ENCODE measurements at places on chromosomes 5 and 9. TPM values are rescaled to one million over a fixed set of nuclear protein-coding genes. Genes with fewer than 3 reads are reported as not detected.

Gene GLE1
- 11.0 TPM for total RNA-seq

Gene PRDM9
- not detected for total RNA-seq

Gene MARCOL
- total RNA-seq = not detected

GRCh38 chr5:153267506-153267905 is 223.0 kb upstream of the GRIA1 start:
- no peak for DNase-seq

GRCh38 chr5:35096216-35096615 is 48.5 kb upstream of the AGXT2 start:
- no peak for DNase-seq

DNA sequence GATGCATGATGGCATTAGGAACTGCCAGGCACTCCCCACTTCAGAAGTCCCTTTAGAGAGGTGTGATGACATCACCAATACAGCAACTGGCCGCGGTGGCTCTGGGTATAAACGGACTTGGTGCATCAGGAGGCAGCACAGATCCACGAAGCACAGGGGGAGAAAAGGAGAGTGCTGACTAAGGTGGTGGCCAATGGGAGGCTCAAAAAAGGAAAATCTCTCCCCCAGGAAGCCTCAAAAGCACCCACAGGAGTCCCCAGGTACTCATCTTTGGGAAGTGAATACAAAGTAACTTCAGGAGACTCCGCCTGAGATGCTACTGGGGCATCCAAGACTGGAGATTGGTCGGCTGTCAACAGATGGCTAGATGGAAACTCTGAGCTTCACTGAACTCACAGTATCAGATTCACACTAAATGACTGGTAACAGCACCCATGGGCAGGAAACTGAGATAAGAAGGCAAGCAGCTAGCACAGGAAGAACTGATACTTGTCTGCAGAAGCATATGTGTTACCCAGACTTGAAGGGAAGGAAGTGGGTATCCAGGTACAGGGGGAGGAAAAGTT is 7.6 kb downstream of the TTC39B start:
- DNase-seq = no peak

DNA sequence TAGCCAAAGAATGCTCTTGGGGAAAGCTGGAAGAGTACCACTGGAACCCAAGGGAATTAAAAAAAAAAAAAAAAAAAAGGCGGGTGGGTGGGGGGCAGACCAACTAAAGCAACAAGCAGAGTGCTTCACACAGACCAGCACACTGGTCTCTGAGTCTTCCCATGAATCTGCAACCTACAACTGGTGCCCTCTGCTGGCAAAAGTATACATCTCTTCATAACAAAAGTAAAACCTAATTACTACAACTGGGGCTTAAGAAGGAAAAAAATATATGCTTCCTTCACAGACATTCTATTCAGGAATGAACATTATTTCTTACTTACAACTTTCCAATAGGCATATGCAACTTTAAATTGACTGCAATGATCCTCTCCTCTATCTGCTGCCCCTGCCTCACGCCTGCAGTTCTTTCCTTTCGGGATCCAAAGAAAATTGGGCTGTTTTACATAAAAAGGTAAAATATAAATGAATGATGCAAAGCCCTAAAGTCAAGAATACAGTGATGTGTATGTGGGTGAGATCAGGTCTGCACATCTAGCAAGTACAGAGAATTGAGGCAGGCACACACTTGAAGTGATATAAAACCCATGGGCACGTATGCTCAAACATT is 7.2 kb upstream of the KLHL3 start:
- peak; percentile 29 for DNase-seq

- DNase-seq = no peak
Observed at GRCh38 chr9:78348848-78349247, 51.9 kb downstream of the PSAT1 start.

DNA sequence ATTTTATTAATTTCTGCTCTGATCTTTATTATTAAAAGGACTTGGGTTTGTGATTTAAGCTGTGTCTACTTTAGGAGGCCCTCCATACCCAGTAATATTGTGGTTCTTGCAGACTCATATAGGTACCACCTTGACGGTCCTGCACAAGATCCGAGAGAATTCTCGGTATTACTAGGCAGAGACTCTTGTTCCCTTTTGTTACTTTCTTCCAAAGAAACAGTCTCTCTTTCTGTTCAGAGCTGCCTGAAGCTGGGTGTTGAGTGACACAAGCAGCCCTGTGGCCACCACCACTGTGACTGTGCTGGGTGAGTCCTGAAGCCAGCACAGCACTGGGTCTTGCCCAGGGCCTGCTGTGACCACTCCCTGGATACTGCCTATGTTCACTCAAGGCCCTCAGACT is 666.6 kb downstream of the SEMA5A start:
- DNase-seq = no peak

Data from glutamatergic neuron (in vitro differentiated cells).